GM13976 (cell line): ENCODE measurements at places on chromosomes 4 and X.

DNA sequence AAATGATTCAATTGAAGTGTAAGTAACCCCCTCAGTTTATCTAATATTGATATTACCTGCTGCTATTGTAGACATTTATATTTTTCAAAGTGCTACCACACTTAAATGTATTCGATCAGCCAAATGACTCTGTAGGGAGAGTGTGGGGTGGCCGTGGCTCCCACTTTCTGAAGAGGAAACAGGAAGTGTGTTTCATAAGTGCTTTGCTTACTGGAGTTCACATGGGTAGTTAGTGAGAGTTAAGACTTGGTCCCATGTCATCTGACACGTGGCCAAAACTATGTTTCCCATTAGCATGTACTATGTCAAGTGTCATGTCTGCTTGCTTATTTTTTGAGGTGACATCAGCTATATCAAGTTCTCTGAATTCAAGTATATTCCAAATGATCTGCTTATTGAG, 308.1 kb upstream of the GATB start:
- DNase-seq: no peak

- DNase-seq: no peak
Measured at GRCh38 chr4:112147697-112148096, 2.4 kb downstream of the FAM241A start.

DNA sequence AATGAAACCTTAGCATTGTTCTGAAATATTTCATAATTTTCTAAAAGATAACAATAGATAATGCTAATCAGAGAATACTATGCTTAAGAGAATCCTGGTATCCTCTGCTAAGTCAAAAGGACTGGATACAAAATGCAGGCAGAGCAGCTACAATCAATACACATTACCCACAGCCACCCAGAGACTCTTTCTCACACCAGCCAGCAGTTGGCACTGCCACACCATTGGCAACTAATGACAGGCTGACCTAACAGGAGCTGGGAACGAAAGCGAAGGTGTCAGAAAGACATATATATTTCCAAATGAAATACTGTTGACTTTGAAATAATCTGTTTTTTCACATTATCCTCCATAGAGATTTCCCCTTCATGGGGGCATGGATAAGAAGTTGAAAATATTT, 122.6 kb upstream of the PLAC1 start:
- no peak for DNase-seq

DNA sequence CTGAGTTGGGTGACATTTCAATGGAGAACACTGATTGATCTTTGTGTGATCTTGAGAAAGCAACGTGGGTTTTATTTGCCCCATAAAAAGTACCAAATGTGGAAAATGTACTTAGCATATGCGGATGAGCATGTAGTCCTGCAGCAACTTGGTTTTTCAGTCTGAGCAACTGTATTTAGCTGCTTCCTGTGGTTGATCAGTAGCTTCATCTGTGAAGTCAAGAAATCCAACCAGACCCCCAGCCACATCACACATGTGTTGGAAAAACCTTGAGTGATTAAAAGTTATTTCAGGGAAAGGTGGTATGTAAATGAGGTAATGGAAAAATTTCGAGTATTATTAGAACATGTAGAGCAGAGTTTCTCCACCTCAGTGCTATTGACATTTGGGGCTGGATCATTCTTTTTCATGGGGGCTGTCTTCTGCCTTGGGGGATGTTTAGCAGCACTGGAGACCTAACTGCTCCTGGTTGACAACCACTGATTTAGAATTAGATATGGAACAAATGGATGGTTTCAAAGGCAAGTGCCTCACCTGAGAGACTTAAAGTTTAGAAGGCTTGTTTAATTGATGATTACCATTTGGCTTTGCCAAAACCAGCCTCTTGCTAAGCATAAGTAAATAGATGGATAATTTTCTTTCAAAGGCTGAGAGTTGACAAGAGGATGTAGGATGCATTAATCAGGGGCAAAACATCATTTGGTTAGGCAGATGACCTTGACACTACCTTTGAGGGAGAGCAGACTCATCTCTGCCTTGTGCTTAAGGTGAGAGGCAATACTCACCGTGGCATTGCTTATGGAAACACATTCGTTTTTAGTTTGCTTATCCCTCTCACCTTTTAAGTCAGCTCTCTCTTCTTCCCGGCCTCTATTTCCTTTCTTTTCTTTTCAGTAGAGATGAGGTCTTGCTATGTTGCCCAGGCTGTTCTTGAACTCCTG, 193.0 kb upstream of the RPS6KA3 start:
- no peak for DNase-seq

GRCh38 chrX:18368402-18368801, 13.9 kb upstream of the SCML2 start:
- DNase-seq: no peak
